Thymus (tissue), 14 donors: ENCODE measurements at places on chromosomes 3 and 15.

- no peak for DNase-seq
Measured at GRCh38 chr15:63933522-63933921, 99.8 kb upstream of the HERC1 start.

GRCh38 chr15:63655683-63656372 is 58.6 kb downstream of the FBXL22 start:
- DNase-seq = no peak

GRCh38 chr3:43906849-43907507 is 216.2 kb downstream of the ABHD5 start:
- no peak for DNase-seq

DNA sequence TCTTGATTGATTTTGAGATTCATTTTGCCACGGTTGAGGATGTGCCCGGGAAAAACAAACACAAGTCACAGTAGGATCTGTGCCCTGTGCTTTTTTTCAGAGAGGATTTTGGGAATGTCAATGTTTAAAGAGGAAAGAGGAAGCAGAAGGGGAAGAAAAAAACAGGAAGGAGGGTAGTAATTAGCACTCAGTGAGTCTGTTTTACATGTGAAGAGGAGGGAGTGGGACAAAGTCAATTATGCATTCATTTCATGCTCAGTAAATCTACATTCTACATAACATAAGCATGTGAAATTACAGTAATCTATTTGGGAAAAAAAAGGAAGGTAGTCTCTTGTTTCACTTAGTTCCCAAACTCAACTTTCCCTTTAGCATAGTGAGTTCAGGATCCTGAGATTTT is 18.3 kb upstream of the CD200 start:
- DNase-seq = no peak

GRCh38 chr15:31806106-31806505 is 224.2 kb upstream of the CHRNA7 start:
- no peak for DNase-seq

- no peak for DNase-seq
Measured at GRCh38 chr3:46469680-46470357, 5.1 kb upstream of the LTF start.

DNA sequence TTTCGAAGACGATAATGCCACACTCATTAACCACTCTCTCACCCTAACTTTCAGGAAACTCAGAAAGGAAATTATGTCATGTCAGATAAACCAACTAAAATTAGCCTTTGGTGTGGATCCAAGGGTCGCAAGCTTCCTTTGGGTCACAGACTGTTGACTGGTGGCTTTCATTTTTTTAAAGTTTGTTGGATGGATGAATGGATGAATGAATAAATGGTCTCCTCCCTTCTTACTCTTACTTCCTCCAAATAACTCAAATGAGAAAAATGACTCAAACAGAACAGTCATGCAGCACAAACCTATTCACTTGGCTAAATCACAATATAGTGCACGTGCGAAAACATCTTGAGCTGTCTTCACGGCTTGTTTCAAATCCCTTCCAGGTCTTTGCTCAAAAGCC is 82.9 kb upstream of the HACD2 start:
- no peak for DNase-seq

DNA sequence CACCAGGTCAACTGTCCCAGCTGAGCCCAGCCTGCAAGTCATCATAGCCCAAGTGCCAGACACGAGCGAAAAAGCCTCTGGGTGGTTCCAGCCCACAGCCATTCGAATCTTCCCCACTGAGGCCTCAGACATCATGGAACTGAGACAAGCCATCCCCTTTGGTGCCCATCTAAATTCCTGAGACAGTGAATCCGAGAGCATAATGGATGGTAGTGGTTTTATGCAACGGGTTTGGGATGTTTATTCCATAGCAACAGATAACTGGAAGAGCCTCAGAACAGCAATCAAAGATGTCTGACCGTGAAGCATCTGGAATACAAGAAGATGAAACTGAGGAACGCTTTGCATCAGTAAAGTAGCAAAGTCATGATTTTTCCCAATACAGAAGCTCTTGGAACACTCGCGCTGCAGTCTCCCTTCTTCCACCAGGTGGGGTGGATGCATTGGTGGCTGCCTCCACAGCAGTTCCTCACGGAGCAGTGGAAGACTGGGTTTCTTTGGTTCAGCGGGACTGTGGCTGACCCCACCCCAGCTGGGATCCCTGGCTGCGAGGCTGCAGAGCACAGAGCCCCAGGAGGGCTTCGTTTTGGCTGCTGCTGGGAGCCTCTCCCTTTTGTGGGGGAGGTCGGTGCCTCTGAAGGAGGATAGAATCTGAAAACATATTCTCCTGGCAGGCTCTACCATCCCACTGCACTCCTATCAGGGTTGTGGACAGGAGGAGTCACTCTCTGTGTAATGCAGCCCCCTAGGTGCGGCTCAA is 26.4 kb upstream of the PDE8A start:
- peak; percentile 35 for DNase-seq
